Cardiac fibroblast (primary cell): ENCODE measurements at places on chromosomes 11 and 22.

- no peak for DNase-seq
These were observed 2.6 kb upstream of the TCIRG1 start for GRCh38 chr11:68036141-68036716.

DNA sequence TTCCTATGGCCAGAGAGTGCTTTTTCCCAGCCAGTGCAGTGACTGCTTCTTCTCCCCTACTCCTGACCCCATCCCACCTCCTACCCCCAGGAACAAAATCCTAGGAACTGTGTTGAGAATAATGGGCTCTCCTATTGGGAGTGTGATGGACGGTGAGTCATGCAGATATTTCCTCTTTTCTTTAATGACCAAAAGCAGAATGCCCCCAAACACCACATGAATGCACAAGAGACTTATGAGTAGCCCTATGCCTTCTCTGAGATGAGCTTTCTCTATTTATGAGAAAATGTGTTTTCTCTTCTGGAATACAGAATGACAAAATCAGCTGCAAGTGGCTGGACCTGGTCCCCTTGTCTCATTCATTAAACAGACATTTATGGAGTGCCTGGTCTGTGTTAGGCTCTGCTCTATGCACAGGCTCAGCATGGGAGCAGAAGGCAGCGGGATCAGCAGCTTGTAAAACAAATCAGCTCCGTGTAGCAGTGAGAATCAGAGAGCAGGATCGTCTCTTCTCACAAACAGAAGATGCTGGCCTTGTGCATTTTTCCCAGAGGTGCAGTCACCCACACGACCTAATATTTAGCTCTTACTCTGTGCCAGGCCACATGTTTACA is 47.5 kb upstream of the GALNT18 start:
- DNase-seq: no peak

DNA sequence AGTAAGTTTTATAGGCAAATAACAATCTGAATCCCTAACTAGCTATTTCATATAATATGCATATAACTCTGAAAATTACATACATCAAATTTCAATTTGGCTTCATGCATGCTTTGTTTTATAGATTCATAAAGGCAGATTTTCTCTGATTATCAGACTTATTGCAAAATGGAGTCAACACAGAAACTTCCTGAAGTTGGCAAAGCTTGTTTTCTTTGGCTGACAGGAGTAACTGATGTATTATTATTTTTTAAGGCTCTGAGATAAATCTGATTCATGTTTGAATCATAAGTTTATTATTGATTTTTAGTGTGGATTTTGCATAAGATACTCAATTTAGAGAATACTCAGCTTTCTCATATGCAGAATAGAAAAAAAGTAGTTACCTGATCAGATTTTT is 356.3 kb upstream of the CCDC90B start:
- peak; percentile 16 for DNase-seq

DNA sequence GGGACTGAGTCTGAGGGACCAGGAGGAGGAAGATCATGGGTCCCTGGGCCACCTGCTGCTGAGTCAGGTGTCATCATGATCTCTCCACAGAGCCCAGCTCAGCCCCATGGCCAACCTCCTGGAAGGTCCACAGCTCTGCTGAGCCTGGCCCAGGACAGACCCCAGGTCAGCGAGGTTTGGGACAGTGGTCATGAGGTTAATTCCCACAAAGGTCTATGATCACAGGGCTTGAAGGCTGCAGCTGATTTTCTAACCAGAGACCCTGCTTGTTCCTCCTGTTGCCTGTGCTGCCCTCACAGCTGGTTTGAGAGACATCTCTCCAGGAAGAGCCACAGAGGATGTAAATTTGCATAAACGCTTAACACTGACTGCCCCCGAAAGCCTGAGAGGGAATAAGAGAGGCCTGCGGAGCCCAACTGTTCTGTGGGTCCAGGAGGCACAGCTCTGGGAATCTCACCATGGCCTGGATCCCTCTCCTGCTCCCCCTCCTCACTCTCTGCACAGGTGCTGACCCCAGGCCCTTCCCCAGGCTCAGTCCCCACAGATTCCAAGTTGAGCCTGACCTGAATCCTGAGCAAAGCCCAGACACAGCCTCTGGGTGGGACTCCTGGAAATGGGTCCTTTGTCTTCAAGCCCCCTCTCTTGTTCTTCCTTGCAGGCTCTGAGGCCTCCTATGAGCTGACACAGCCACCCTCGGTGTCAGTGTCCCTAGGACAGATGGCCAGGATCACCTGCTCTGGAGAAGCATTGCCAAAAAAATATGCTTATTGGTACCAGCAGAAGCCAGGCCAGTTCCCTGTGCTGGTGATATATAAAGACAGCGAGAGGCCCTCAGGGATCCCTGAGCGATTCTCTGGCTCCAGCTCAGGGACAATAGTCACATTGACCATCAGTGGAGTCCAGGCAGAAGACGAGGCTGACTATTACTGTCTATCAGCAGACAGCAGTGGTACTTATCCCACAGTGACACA is 102.8 kb downstream of the GGTLC2 start:
- no peak for DNase-seq

DNA sequence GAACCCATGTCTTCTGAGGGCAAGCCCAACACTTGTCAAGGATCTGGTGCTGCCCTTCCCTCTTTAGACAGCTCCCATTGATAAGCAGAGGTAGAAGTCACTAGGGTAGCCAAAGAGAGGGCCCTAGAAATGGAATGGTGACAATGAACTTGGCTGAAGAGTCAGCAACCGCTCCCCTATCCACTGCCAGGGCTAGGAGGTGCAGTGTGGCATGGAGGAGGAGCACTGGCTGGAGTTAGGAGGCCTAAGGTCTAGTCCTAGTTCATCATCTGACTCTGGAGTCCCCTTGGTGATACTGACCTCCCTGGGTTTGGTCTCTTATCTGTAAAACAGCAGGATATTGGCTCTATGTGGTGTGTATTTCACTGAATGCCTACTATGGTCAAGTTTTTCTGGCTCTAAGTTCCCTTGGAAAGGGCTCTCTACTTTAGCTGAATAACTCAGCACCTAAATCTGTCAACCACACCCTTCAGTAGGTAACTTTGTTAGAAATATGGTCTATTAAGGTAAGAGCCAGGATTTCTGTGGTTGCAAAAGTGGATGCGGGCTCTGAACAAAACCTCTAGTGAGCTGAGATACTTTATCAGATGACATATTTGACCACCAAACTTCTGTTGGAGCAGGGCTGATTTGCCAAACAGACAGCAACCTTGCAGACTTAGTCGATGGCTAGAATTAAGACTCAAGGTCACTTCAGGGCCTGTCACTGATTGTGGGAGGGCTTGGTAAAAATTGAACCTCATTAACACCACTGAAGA is 10.5 kb downstream of the TIMP3 start:
- no peak for DNase-seq

DNA sequence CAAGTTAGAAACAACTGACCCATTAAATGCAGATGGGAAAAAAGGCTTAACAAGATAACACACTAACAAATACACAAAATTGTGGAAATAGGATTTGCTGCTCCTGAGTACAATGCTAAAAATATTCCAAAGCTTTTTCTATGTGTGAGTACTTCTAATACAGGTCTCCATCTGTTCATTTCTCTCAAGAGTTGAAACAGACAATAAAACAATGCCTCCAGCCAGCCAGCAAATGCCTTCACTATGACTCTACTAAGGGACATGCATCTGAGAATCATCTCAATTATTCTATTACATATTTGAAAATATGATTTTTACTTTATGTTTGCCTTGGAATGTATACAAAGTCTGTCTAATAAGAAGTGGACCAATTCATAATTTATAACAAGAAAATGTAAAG is 119.0 kb downstream of the CADM1 start:
- no peak for DNase-seq

DNA sequence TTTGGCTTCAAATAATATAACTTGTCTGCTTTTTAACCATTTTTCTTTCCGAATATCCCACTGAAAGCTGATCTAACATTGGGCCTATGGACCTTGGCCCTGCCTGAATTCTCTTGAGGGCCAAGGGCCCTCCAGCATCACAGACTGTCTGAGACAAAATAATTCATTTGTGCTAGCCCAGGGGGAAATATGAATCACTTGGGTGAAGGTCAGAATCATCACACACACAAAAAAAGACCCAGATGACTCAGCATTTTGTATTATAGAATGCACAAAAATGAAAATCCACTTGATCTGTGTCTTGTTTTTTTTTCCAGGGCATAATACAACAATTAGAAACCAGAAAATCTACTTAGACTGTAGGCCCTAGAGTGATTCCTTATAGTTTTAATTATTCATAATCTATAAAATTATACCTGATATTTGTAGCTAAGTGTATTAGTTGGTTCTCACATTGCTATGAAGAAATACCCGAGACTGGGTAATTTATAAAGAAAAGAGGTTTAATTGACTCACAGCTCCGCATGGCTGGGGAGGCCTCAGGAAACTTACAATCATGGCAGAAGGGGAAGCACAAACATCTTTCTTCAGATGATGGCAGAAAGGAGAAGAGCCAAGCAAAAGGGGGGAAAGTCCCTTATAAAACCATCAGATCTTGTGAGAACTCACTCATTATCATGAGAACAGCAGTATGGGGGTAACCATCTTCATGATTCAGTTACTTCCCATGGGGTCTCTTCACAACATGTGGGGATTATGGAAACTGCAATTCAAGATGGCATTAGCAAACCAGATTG is 15.6 kb upstream of the RDX start:
- DNase-seq: peak; percentile 59

GRCh38 chr11:131190446-131190845 is 180.0 kb upstream of the NTM start:
- DNase-seq: no peak

GRCh38 chr22:27647540-27647939 is 154.0 kb downstream of the MN1 start:
- DNase-seq: no peak

- no peak for DNase-seq
These were observed 112.3 kb upstream of the SORL1-AS1 start for GRCh38 chr11:121564948-121565684.

DNA sequence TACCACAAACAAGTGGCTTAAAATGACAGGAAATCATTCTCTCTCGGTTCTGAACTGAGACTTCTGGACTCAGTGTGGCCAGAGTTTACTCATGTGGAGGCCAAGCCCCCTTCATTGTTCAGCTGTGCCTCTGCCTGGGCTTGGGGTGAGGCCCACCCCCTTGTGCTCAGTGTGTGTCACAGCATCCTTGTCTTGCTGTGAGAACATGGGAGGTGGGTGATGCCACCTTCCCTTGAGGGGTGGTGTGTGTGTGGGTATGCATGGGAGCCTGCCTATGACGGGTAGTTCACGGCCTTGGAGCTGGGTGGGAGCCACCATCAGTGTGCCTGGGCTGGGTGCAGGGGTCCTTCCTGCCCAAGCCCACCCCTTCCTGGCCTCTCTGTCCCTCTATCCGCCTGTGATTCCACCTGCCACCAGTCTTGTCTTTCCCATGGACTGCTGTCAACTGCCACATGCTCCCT is 101.7 kb downstream of the MORC2 start:
- DNase-seq: no peak

DNA sequence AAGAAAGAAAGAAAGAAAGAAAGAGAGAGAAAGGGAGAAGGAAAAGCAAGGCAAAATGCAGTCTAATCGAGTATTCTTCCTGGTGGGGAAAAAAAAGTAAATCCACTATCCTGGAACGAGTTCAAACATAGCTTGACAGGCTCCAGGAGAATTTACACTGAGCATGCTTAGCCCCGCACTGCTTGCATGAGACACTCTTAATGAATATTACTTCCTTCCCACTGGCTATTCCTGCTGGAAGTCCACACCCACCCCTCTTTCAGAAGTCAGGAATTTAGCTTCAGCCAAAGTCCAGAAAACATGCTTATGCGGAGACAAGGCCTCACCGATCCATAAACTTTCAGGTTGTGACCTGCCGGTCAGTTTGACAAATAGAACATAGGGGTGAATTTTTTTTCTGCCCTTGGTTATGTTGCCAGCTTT is 251.8 kb upstream of the BLID start:
- peak; percentile 85 for DNase-seq

DNA sequence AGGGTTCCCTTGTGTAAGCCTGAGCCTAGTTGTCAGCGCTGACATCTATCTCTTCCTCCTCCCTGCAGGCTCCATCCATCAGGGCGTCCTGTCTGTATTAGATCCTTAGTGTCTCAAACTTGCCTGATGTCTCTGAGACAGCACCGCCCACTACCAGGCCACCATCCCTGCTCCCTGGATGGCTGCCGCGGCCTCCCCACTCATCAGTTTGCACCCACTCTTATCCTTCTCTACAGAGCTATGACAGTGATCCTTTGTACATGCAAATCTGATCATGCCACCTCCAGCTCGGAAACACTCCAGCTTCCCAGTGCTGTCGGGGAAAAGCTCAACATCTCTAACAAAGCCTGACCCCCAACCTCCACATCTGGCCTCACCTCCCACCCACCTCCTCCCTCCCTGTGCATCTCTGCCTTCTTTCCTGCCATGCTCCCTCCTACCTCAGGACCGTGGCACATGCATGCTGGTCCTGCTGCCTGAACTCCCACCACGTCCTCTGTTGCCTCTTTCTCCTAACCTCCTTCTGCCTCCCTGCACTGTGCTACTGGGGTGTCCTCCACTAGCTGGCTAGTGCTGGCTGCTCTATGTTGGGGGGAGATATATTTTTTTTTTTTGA is 61.6 kb upstream of the EIF3D start:
- DNase-seq: no peak

GRCh38 chr11:112694245-112694644 is 267.0 kb upstream of the NCAM1 start:
- no peak for DNase-seq

DNA sequence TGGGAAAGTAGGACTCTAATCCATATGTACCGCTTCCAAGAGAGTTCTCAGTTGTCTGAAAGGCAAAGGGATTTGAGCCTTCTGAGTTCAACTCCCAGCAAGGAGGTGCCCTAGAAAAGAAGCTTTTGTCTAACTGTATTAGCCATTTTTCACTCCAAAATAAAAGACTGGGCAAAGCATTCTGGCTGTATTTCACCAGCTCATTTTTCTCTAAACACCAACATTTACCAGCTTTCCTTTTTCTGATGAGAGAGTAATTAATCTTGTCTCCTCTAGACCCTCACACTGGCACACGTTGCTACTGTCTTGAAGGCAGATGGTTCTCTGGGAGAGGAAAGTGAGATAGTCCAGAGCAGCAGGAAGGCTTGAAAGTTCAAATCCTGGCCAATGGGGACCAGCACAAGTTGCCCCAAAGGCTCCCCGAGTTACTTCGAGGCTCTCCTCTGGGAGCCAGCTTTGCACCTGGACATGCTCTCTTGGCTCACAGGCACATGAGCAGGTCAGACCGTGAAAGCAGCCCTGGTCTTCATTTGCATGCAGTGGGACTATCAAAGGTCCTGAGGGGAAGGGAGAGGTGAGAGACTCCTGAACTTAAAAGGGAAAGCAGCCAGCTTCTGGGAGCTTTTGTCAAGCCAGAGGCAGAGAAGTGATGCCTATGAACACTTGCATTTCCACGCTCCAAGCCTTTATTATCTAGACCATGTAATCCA is 100.0 kb downstream of the NTM start:
- no peak for DNase-seq
